ENCODE measurements at places on chromosomes 4 and X.

DNA sequence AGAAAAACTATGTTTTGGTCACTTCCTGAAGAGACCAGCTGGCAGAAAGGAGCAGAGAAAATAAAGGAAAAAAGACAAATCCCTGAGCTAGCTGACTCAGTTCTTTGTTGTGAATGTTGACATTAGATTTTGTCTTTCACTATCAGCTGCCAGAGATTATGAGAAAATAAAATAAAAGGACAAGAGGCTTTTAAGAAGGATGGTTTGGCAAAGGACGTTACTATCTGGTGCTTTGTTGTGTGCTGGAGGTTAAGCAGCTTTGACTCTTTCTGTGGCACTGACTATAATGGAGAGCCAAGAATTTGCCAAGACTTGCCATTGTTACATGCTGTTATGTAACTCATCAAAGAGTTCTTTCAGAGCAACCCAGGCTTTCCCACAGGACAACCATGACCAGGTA, 12.1 kb downstream of the ASB5 start:
- no peak for DNase-seq

DNA sequence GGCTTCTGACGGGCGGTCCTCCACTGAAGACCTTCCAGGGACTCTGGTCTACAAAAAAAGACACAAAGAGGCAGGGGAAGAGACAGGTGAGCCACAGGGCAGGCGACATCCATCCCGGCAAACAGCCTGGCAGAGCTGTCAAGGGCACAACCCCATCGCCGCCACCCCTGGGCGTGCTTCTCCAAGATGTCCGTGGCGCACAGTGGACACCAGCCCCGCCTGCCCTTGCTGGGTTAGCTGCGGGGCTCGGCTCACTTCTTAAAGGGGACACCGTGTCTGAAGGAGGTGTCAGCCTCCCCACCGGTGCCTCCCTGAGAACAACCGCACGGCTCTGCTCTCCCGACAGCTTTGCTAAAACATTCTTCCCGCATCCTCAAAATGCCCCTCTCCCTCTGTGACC, 28.4 kb downstream of the FAM53A start:
- no peak for DNase-seq

DNA sequence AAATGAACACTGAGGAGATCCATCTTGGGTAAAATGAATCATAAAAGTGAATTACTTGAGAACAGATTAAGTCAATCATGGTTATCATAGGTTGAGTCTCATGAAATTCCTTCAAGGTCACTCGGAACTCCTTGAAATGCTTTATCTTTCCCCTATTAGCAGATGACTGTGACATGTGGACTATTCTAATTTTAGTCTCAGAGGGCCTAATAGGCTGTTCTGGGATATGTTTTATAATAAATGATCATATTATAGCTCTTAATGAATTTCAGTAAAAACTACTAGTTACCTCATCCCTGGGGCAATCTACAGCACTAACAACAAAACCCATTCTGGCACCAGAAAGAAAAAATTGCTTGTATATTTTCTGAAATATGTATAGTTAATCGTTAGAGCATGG, 44.7 kb downstream of the SPATA4 start:
- no peak for DNase-seq

- no peak for DNase-seq
Observed at GRCh38 chrX:12304261-12304660, 166.0 kb downstream of the FRMPD4 start.

- no peak for DNase-seq
Observed at GRCh38 chr4:96729641-96730040, 889.7 kb downstream of the PDHA2 start.

DNA sequence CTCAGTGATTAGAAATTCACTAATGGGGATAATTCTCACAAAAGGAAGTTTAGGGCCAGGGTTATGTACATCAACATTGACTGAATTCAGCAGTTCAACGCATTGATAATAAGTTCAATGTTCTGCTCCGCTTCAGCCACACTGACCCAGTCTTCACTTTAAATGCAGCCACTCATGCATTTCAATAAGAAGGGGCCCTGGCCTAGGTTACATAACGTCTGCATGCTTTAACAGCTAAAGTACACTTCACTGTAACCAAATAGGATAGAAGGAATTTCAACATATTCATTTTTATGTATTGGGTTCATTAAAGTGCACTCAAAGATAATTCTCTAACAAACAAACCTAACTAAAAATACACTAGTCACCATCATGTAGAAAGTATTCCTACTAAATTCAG, 12.8 kb upstream of the TSPAN7 start:
- DNase-seq, result no peak

DNA sequence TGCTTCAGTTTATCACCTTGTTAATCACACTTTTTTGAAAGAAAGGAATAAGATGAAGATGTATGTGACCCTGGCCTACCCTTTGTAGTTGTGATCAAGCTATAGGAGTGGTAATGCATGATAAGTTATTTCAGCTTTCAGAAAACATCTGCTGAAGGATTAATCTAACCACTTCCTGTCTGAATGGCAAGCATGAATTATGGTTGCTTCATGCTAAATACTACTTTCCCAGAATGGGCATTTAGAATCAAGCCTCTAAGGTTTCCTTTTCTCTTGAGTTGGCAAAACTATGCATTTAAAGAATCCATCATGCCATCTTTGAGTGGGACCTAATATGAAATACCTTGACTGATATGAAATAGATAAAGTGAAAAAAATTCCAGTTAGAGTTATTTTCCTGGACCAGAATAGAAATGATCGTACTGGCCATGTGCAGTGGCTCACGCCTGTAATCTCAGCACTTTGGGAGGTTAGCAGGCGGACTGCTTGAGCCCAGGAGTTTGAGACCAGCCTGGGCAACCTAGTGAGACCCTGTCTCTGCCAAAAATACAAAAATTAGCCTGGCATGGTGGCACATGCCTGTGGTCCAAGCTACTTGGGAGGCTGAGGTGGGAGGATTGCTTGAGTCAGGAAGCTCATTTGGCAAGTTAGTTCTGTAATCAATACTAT, 59.1 kb downstream of the ANXA3 start:
- DNase-seq, result no peak

- DNase-seq, result no peak
Observed at GRCh38 chr4:80215449-80216052, 18.2 kb downstream of the PRDM8 start.

DNA sequence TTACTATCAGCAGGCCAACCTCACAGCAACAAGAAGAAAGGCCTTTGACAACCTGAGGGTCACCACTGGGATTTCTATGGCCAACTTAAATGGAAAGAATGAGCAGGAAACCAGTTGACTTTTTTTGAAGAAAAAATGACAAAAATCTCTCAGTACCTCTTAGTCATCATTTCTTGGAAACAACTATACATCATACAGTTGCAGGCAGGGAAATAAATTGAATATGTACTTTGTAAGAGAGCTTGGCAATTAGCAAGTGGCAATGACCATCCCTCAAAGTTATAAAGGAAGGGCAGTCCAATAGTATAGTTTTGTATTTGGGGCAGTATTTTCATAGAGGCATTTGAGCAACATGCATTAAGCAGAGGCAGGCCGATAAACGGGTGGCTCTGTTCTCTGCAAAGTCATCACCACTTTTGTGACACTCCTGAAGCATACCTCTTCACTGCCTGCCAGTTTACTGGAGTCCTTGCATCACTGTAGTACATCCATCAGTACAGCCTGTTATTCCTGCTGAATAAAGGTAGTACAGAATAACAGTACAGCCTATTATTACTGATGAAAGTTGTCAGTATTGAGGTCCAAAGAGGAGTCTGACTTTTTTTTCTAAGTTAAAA, 83.3 kb upstream of the AMELX start:
- DNase-seq, result no peak

- DNase-seq, result no peak
Observed at GRCh38 chr4:122715221-122715620, 17.3 kb upstream of the BBS12 start.

DNA sequence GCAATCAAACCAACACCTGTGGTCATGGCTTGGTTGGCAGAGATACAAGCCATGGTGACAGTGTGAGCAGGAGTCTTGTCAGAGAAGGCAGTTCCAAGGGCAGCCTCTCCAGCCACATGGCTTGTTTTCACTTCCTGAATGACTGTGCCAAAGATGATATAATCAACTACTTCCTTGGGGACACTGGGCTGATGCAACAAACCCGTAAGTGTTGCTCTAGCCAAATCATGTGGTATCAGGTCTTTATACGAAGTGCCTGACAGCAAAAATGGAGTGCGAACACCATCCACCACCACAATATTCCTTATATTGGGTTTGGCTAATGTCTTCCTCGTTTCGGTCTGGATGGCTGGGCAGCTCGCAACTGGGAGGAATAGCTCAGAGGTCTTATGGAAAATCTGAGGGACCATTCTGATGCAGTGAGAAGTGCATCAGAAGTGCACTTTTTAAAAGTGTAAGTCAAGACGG, 922.0 kb downstream of the NLGN4X start:
- DNase-seq, result no peak

- DNase-seq, result no peak
Observed at GRCh38 chr4:111404673-111405072, 740.6 kb upstream of the FAM241A start.

DNA sequence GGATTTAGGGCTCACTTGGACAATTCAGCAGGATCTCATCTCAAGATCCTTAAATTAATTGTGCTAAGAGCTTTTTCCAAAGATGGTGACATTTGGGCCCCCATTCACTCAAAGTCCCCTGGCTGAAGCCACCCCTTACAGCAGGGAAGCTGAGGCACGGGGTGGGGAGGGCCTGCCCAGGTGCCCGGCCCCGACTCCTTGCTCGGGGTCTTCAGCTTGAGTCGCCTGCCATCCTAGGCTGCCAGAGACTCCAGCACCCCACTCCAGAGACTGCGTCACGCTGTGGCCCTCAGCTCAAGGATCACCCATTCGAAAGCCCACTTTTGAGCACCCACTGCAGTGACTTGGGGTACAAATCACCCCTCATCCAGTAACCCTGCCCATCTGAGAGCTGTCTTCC, 39.2 kb upstream of the GPR78 start:
- DNase-seq, result no peak

GRCh38 chrX:57329008-57329407, 42.5 kb downstream of the FAAH2 start:
- DNase-seq, result no peak

DNA sequence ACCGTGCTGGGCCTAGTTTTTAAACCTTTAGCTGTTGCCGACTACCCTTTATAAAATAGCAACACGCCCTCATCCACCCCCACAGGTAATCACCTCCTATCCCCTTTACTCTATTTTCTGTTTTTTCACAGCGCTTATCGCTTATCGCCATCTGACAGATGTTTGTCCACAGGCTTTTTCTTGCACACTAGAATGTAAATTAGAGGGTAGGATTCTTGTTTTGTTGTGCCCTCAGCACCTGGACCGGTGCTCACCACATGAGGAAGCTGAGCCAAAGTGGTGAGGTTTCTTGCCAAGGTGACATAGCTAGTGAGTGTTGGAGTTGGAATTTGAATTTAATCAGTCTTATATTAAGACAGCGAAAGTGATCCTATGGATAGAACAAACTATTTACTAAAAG, 2.9 kb upstream of the RBBP7 start:
- DNase-seq, result no peak

GRCh38 chr4:77156912-77157858, at the start of gene CCNG2:
CCNG2 (plus strand) TSS chr4:77157207; CDS start chr4:77158533, 1,326 bp downstream.
- no peak for DNase-seq

GRCh38 chrX:155819966-155820491, 61.1 kb upstream of the VAMP7 start:
- DNase-seq, result peak; percentile 46

GRCh38 chr4:89298155-89298554, 9.4 kb downstream of the GPRIN3 start:
- no peak for DNase-seq

- DNase-seq, result no peak
Observed at GRCh38 chr4:126800575-126801141, 832.1 kb upstream of the INTU start.
